ENCODE measurements at places on chromosomes 1 and 21.
A peak's percentile ranks its signal among the peaks of the same experiment; 100 is the strongest.

DNA sequence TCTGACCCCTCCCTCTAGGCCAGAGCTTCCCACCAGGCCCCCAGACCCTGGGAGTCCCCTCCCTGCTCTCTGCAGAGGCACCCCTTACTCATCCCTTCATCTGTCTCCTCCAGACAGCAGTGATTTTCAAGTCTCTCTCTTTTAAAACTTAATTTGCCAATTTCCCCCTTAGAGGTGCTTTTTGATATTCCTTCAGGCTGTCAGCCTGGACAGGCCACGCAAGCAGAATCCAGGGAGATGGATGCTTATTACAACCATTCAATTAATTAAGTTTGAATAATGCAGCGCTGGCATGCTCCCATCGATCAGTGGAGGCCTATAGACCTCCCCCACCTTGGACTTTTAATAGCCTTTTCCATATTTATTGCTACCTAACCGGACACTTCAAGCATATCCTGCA, 6.2 kb downstream of the CAMK2N1 start:
- no peak for DNase-seq

DNA sequence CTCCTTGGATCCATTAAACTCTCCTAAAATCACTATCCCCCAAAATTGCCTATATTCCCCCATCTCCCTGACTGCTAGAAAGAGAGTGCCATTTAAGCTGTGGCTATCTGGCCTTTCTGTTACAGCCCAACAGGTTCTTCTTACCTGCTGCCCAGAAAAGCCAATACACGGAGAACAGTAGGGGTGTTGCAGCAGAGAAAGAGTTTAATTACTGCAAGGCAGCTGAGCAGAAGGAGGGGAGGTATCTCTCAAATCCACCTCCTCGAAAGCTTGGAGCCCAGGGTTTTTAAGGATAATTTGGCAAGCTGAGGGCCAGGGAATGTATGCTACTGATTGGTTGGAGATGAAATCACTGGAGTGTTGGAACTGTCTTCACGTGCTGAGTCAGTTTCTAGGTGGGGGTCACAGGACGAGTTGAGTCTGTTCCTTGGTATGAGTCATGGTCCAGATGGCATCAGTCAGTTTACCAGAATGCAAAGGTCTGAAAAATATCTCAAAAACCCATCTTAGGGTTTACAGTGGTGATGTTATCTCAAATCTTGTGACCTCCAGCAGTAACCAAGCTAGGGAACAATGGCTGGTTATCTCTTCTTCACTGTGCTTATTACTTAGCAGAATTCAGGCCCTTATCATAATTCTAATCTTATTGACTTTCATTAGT, 89.8 kb downstream of the SMYD3 start:
- DNase-seq = no peak

- DNase-seq = peak; percentile 38
Observed at GRCh38 chr1:89519779-89520358, 4.8 kb upstream of the LRRC8B start.

- no peak for DNase-seq
Observed at GRCh38 chr1:54845772-54846171, 41.2 kb downstream of the DHCR24 start.

DNA sequence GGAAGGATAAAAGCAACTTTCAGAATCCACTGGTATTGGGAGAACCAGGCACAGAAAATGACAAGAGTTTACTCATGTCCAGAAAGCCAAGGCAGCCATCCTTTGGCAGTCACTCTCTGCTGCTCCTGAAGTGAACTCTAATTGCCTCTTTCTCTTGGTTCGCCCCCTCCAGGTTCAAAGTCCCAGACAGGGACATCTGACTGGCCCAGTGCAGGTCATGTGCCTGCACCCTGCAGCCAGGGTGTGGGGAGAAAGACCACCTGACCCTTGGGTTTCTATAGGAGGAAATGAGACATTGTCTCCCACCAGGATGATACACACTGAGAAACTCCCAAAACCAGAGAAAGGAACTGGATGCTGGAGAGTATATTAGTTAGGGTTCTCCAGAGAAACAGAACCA, 103.9 kb upstream of the SYT6 start:
- DNase-seq = no peak

DNA sequence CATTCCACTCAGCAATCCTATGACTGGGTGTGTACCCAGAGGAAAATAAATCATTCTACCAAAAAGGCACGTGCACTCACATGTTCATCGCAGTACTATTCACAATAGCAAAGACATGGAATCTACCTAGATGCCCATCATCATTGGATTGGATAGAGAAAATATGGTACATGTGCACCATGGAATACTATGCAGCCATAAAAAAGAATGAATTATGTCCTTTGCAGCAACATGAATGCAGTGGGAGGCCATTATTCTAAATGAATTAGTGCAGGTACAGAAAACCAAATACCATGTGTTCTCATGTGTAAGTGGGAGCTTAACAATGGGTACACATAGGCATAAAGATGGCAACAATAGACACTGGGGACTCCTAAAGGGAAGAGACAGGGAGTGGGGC, 39.9 kb upstream of the SLC35F3 start:
- DNase-seq = no peak

GRCh38 chr1:65321879-65322278, 12.5 kb downstream of the DNAJC6 start:
- no peak for DNase-seq

DNA sequence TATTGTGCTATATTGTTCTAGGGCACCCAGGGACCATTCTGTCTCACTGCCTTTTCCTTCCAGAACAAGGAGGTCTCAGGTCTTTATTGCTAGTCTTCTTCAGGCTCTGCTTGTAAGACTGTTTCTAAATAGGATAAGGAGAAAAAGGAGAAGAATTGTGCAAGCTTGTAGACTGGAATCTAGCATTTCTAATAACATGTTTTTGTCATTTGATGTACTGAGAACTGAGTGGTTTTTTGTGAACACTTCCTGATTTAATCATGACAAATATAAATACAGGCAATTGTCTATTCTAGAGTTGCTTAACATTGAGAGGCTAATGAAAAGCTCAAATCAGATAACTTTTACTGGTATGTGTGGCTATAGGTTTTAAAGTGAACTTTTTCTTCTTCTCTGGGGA, 77.6 kb downstream of the CLIC4 start:
- DNase-seq = no peak

GRCh38 chr1:228185641-228185965, 20.0 kb downstream of the IBA57 start:
- DNase-seq = no peak

DNA sequence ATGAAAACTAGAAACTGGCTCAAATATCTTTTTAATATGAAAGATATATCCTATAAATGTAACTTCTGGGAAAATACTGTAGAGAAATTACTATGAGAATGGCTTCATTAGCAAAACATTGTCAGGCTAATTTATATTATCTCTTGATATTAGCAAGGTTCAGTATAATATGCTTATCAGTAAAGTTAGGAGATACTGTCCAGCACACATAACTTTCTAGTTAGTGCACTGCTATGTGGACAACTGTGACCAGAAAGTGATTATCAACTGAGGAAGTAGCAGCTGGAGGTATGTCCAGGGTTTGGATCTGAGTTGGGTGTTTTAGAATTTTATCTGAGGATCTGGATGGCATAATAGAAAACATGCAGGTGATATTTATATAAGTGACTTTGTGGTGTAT, 7.5 kb downstream of the LRRC8C start:
- no peak for DNase-seq
